ENCODE measurements at places on chromosomes 7 and 10.
A peak's percentile ranks its signal among the peaks of the same experiment; 100 is the strongest.

DNA sequence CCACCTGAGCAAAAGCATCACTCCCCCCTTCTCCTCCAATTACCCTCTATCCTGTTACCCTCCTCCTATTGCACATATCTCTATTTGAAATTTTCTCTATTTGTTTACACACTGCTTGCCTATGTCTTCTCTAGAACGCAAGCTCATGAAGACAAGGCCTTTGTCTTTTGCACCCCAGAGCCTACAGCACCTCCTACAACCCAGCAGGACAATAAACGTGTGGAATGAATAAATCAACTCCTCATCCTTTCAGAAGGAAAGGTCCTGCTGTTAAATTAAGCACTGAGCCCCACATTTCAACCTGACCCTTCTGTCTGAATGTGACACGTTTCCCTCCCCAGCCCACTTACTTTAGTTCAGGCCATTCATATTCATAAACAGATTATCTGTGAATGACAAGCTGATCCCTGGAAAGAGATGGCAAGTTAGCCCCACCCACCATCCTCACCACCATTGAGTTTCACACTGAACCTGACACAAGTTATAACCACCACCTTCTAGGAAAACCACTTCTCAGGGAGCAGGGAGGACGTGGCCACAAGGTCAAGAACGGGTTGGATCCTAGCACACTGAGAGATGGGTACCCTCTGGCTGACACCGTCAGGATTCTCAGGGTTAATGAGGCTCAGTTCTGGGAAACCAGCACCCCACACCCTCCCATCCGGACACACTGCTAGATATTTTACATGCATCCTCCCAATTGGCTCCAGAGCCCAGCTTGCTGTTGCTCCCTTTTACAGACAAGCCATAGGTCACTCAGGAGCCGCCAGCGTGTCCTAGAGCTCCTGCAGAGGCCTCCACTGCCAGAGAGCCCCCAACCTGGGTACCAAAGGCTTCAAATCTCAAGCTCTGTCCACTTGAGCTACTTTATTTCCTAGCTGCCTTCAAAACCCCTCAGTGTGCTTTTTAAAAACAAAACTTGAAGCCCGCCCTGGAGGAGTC is 934 bp downstream of the PRTFDC1 start:
- DNase-seq: no peak

- DNase-seq: peak; percentile 35
Observed at GRCh38 chr10:102504179-102504975, 605 bp downstream of the SUFU start.

- no peak for DNase-seq
Observed at GRCh38 chr10:10758306-10758705, 259.4 kb upstream of the CELF2 start.

DNA sequence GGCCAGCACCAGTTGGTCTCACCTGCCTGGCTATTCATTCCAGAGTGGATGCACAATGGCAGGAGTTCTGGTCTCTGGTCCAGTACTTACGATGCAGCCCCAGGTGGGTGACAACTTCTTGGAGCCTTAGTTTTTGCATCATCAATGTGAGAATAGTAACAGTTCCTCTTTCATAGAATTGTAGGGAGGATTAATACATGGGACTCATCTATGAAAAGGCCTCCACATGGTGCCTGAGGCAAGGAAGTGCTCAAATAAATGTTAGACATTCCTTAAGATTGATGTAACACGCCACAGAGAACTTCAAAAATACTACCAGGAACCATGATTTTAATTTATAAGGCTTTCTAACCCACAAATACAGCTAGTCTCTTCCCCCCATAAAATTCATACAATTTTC is 120.1 kb upstream of the CHST15 start:
- DNase-seq: no peak

- no peak for DNase-seq
Observed at GRCh38 chr7:17166824-17167379, 131.6 kb upstream of the AHR start.

DNA sequence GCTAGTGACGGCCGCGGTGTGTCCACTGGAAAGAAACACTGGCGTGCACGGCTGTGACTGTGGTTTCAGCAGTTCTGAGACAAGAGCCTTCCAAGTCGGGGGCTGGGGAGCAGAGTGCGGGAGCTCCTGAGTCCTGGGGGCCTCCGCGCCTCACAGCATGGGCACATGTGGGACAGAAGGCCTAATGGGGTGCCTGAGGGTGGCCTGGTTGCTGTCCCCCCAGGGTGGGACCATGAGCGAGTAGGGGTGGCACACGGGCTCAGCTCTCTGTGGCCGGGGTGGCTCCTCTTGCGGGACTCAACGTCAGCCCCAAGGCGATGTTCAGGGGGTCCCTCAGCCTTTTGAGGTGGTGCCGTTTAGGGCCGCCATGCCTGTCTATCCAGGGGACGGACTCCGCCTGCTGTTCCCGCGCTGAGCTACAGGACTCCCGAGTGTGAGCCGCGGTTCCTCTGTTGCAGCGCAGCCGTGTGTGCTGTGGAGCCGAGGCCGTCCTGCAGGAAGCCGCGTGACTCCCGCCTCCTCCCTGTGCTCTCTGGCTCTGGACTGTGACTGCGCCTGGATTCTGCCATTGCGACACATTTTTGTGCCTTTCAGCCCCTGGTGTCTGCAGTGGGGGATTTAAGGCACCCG is 23.5 kb upstream of the CHST12 start:
- DNase-seq: no peak

GRCh38 chr10:102299873-102300272 is 54.5 kb downstream of the GBF1 start:
- DNase-seq: no peak

DNA sequence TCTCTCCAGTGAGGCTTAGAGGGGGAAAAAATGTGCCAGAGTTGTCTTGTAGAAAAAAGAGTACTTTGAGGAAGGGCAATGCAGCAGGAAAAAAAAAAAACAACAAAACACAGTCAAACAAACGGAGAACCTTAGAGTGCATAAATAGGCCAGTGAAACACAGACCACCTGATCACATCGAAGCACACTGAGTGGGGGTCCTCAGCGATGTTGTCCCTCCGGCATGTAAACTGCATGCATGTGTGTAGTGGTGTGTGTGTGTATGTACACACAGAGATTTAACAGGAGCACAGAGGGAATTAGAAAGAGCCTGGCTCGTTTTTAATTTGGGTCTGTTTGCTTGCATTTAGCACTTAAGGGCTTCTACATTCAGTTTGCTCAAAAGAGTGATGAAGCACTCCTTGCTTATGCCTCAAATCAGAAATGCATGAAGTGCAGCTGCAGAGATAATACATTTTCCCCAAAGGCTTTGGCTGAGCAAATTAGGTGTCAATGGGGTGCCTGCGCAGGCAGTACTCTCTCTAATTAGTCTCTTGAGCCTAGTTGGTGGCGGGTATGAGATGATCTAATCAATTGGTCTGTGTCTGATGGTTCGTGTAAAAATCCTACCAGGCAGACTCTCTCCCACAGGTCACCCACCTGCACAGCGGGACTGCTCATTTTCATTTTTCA is 62.7 kb upstream of the FZD1 start:
- no peak for DNase-seq

GRCh38 chr7:46534664-46535588 is 613.9 kb upstream of the IGFBP3 start:
- no peak for DNase-seq

- no peak for DNase-seq
Observed at GRCh38 chr10:77091597-77092165, 545.9 kb downstream of the KCNMA1 start.

DNA sequence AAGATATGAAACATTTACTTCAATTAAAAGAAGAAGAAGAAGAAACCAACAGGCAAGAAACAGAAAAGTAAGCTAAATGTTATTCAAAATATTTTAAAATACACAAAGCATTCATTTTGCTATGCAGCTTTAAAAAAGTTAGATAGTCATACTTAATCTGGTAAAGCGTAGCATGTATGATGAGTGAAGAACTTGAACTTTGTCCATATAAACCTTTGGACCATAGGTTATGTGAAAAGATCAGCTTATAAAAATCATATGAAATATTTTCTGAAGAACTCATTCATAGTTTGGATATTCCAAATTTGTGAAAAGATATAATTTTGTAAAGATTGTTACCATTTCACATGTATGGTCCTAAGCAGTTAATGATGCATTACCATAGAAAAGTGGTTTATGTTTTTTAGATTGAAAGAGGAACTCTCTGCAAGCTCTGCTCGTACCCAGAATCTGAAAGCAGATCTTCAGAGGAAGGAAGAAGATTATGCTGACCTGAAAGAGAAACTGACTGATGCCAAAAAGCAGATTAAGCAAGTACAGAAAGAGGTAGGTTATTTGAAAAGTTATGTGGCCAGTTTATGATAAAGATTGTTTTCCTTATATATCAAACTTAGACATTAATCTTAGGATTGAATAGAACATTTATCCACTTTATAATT is 37.3 kb downstream of the KIF20B start:
- no peak for DNase-seq

DNA sequence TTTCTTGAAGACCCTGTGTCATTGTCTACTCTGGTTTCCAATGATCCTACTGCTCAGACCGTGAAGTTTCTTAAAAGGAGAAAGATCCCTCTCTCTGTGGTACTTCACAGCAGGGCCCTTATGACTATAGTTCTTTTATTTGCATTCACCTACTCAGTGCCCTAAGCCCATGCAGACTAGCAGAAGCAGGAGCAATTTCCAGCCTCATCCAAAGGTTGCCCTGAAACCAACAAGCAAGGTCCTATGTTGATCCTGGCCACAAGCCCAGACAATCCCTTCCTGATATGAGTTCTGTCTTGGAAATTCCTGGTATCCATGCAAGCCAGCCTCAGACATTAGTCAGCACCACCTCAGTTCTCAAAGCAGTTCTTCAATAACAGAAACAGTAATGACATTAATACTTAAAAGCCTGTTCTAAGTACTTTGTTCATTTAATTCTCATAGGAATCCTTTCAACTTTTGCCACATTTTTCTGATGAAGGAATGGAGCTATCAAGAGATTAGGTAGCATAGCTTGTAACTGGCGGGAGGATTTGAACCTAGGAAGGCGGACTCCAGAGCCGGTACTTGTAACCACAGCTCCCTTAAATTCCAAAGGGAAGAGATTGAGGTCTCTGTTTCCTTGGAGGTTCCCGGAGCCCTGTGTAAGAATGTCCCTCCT is 58.1 kb upstream of the ST8SIA6 start:
- DNase-seq: no peak

- no peak for DNase-seq
Observed at GRCh38 chr7:154899862-154900261, 103.1 kb downstream of the PAXIP1 start.

Data from activated T-cell treated with anti-CD3 and anti-CD28 coated beads, Interleukin-2, amount 50 U/mL, for 1 hour (primary cell).